ENCODE measurements at places on chromosomes 1 and 21.
A peak's percentile ranks its signal among the peaks of the same experiment; 100 is the strongest.

DNA sequence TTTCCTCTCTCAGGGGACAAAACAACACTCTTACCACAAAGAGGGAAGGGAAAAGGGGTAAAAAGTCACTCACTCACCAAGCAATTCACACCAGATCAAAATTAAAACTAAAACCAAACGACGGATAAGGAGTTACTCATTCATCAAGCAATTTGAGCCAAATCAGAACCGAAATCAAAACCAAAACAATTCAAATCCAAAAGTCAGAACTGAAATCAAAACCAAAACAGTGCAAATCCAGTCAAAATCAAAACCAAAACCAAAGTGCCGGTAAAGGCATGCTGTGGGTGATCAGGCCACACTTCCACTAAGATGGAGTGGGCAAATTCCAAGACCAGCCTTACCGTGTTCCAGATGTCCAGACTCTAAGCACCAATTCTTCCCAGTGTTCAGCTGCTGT, 717.9 kb downstream of the AMY1C start:
- no peak for DNase-seq

GRCh38 chr1:201381130-201381529, 3.6 kb upstream of the TNNT2 start:
- no peak for DNase-seq

DNA sequence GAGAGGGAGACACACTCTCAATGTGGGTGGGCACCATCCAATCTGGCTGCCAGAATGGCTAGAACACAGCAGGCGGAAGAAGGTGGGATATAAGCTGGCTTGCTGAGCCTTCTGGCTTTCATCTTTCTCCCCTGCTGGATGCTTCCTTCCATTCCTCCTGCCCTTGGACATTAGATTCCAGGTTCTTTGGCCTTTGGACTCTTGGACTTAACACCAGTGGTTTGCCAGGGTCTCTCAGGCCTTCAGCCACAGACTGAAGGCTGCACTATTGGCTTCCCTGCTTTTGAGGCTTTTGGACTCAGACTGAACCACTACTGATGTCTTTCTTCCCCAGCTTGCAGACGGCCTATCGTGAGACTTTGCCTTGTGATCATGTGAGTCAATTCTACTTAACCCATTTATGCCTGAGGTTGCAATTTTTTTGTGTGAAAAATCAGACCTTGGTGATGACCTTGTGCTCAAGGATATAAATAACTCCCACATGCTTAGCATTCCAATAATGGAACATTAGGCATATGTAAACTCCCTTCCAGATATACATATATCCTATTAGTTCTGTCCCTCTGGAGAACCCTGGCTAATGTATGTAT, 56.7 kb upstream of the CD55 start:
- DNase-seq, result no peak

GRCh38 chr1:202086579-202087350, 36.0 kb upstream of the GPR37L1 start:
- no peak for DNase-seq

DNA sequence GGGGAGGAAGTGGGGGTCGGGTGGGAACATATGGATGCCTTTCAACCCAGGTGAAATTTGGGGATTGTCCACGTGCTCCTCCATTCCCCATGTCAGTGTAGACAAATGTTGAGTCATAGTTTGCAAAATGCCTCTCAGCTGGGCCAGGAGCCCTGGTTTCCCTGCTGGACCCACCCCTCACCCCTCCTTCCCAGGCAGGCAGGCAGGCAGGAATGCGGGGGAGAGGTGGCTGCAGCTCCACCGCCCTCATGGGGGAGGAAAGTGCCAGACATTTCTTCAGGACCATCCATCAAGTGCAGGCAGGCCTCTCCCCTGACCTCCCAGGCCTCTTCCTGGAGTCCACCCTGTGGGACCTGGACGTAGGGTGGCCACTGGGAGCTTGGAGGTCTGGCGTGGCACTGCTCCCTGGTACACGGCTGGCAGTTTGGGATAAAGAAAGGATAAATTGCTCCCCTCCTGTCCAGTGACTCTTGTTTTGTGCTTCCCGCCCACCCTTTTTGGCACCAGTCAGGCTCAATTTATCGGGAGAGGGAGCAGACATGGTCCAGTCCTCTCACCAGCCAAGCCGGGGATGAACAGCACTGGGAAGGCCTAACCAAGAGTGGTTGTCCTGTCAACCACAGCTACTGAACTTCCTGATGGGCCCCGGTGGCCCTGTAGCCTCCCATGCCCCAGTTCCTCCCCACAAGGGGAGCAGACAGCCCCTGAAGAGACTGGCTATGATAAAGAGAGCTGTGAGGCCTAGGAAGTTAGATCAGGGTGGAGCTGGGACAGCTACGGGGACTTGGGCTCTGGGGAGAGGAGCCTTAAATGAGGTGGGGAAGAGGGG, 18.9 kb downstream of the NPR1 start:
- no peak for DNase-seq

DNA sequence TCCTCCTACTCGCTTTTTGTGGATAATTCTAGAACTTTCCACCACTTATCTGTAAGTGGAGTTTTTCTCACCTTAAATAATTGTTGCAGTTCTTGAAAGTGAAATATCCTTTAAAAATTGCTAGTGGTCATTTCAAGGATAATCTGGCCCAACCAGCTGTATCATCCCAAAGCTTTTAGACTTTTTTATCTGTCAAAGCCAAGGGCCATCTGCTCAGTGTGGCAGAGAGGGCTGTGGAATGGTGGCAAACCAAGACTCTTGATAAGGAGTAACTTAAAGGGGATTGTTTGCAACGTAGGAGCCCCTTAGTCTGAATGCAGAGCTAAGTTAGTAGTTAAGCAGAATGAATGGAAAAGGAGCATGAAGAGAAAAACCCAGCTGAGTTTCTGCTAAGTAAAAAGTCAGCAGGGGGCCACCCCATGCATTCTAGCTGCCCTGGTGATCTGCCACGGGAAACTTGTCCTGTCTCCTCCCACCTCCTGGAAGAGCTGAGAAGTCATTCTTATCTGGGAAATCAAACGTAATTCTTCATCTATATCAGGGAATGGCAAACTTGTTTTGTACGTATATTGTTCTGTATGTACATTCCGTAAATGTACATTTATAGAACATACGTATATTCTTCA, 169.3 kb downstream of the PRDM2 start:
- DNase-seq, result no peak

DNA sequence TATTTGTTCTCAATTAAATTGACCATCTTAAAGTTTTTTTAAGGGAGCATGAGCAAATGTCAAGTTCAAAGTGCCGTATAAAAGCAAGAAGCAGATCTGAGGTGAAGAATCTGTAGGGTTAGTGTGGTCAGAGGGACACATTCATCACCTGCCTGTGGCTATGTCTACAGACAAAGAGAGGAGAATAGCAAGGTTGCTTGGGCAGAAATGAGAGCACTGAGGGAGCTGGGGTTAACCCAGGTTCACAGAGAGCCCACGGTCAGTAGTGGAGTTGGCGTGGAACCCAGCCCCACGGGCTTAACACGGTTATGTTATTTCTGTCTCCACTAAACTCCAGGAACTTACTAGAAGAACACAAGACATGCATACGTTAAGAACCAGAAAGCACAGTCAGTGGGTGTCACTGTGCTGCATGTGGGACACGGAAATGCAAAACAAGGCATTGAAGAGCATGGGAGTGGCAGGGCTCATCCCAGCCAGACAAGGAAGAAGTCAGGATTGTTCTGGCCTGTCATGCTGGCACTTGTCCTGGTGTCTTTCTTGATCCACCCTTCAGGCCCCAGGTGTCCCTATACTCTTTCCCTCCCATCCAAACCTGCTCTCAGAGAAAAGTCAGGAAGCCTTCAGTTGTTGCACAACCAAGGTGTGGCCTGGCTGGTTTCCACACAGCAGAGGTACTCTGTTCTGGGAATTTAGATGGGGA, 95.5 kb upstream of the IVNS1ABP start:
- no peak for DNase-seq

DNA sequence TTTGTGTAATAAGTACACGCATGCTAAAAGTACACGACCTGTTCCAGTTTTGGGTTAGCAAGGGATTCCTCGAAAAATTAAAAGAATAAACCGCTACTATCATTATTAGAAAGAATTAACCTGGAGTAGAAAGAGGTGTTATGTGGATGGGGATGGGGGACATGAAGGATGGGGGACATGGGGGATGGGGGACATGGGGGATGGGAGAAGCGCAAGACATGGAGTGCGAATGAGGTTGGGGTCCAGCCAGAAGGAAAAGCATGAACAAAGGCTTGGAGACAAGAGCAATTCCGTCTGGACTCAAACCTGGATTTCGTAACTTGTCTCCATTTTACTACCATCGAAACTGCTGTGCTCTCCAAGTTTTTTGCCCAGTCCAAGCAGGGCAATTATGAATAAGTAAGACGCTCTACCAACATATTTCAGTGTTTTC, 591 bp upstream of the KDM1A start:
- DNase-seq, result no peak

GRCh38 chr21:41227357-41228005, 59.5 kb downstream of the BACE2 start:
- no peak for DNase-seq

DNA sequence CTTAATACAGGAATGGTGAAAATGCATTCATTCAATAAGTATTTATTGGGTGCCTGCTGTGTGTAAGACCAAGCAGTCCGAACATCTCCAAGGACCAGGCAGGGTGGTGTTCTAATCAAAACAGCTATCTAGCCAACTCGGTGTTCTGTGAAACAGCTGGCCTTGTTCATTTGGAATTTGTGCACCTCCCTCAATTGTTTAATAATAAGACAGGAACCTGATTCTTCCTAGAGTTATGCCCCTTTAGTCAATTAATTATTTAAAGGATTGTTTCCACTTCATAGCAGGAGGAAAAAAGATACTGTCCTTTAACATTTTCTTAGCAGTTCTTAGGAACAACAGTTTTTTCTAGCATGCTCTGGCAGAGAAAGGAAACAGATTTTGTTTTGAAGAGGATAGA, 30.4 kb downstream of the S100A10 start:
- DNase-seq, result no peak

DNA sequence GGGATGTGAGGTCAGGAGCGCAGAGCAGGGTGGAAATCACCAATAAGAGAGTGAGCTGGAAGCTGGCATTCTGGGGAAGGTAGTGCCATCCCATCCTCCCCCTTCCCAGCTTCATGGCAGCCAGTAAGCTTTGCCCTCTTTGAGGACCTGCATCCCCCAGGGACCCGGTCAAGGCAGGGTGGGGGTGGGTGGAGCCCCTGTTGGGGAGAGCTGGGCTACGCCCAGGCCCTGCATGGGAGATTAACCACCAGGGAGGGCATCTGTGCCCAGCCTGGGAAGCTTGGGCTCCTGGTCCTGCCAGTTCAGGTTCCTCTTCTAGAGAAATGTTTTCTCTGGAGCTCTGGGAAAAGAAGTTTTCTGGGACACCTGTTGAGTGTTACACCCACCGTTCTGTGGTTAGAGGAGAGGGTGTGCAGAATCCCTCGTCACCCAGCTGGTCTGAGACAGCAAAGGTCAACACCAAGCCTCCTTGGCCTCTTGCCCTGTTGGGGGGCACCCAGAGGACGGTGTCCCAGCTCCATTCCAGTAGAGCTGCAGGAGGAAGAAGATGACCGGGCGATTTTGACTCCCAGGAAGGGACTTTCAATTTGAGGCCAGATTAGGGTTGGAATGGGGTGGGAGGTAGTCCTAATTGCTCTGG, 30.1 kb upstream of the TENT5C start:
- no peak for DNase-seq

GRCh38 chr21:36010801-36011200, 49.5 kb downstream of the SETD4 start:
- DNase-seq, result no peak

DNA sequence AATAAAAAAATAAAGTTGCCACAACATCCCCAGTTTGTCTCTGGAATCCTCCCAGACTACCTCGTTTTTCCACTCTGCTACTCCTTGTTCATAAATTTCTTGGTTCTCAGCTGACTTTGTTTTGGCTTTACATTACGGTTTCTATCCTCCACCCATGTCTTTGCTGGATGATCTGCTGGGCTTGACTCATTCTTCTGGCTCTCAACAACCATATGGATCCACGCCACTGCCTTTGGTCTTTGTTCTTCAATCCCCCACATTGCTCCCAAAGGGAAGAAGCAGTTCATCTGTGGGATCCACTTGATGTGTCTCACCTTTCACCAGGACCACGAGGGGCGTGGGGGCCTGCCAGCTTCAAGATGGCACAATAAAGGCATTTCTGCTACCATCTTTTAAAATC, 67.1 kb upstream of the NBL1 start:
- DNase-seq, result no peak

- no peak for DNase-seq
Measured at GRCh38 chr1:35030338-35030737, 1.4 kb downstream of the ZMYM6 start.

GRCh38 chr1:113747376-113747775, 11.9 kb downstream of the PHTF1 start:
- DNase-seq, result no peak

DNA sequence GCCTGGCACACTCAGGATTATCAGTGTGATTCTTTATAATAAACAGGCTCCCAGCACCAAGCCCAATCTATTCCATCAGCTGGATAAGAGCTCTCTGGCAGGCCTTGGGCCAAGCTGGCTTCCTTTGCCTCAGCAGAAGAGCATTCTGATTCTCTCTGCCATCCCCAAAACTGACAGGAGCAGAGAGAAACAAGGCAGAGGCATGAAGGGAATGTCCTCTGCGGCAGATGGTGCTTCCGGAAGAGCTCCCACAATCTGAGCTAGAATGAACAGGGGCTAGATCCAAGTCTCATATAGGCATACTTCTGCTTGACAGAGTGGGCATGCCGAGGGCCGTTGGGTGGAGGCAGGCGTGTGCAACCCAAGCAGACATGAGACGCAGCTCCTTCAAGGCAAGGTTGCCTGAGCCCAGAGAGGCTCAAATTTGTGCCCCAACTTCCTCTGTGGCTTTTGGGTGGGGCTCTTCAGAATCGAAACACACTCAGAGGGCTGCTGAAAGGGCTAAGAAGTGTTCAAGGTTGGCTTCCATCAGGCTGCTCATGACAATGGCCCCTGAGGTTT, 4.0 kb downstream of the CAPN2 start:
- DNase-seq, result peak; percentile 27

GRCh38 chr1:113320272-113320671, 70.0 kb upstream of the MAGI3 start:
- no peak for DNase-seq

GRCh38 chr1:202193614-202194327, at the start of gene LGR6:
LGR6 (plus strand) TSS chr1:202193799; CDS start chr1:202193990, 191 bp downstream.
- DNase-seq, result no peak

DNA sequence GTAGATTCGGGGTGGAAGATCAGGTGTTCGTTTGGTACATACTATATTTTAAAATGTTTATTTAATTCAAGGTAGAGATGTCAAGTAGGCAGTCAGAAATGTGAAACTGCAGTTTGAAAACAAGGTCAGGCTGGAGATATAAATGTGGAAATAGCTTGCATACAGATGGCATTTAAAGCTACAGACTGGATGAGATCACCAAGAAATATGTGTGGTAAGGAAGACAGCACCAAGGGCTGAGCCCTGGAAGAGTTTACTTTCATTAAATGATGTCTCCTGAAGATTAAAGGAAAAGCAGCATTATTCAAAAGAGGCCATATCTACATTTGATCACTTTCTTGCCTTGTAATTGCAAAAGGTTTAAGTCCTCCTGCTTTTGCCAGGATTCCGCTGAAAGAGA, 271.3 kb downstream of the PTBP2 start:
- no peak for DNase-seq

GRCh38 chr21:45542242-45542666, at the start of gene SLC19A1:
SLC19A1 (minus strand) TSS chr21:45542440; CDS start chr21:45537959, 4,481 bp downstream.
- peak; percentile 61 for DNase-seq

GRCh38 chr1:245791410-245792312, 636.9 kb downstream of the KIF26B start:
- DNase-seq, result no peak

GRCh38 chr1:243903895-243904294, 53.9 kb upstream of the AKT3 start:
- DNase-seq, result no peak
